ENCODE measurements at places on chromosomes 4 and X.

DNA sequence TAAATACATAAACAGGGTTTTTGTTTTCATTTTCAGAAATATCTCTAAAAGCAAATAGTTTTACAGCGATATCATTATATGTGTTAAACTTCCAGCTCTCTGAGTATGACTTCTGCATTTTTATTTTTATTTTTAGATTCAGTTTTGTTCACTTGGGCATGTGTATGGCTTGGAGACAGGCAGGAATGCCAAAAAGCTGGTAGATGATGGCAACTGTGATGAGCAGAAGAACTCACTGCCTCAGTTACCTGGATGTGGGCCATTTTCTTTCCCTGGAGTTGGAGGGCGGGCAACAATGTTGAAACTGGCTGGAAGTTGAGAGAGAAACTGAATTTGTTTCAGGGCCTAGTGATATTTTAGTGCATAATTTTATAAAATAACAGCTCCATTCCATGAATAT lies 266.4 kb downstream of the ARHGAP24 start:
- no peak for DNase-seq

- no peak for DNase-seq
These were observed 112.8 kb downstream of the KDR start for GRCh38 chr4:55012363-55013230.

- no peak for DNase-seq
These were observed 37.0 kb upstream of the ATP6AP2 start for GRCh38 chrX:40543661-40544328.

- no peak for DNase-seq
These were observed 78.3 kb downstream of the CLDN22 start for GRCh38 chr4:183241721-183242151.

DNA sequence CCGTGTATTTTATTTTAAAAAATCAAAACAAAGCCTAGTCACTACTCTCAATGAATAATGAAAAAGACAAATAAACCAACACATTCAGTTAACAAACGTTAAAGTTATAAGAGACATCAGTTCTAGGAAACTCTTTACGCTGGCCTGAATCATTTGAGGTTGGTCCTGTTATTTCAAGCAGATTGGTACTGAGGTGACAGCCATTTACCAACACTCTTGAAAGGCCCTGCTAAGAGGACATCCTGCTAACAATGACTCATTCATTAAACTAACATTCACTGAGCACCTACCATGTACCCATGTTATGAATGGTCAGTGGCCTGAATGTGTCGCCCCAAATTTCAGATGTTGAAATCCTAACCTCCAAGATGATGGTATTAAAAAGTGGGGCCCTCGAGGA lies 57.1 kb upstream of the ADGRG2 start:
- DNase-seq: no peak

DNA sequence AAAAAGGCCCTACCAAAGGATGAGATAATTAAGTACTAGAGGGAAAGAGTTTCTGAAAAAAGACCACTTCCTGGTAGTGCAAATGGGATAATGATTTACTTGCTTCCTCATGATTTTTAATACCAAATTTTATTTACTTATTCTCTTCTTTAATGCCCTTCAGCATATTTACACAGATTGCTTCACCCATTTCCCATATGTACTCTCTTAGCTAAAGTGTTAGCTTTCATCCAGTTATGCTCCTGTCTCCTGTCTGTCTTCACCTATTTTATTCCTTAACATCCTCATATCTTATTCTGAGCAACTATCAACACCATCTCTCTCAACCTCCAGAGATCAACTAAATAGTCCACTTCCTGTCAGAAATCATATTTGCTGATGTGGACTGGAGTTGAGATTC lies 183.2 kb upstream of the HS3ST1 start:
- DNase-seq: no peak

DNA sequence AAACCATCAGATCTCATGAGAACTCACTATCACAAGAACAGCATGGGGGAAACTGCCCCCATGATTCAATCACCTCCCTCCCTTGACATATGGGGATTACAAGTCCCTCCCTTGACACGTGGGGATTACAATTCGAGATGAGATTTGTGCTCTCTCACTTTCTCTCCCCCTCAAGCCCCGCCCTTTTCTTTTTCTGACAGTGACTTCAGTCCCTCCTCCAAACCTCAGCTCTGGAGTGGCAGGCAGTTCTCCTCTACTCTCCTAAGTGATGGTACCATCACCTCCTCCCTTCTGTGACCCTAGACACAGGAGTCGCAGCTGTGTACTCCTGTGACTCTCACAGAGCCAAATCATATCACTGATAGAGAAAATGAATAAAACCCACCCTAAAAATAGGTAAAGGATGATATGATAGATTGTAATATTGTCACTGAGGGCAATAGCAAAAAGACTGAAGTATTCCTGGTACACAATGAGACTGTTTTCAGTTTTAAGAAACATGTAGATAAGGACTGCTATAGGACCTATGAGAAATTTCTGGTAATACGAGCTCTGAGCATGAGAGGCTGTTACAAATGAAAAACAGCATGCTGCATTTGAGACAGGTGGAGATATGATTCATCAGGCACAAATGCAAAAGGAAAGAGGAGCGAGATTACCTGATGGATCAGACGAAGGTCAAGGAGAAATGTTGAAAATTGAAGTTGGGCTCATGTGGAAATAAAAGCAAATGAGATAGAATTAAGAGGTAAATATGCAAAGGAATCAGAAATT lies 101.2 kb upstream of the CBLL2 start:
- DNase-seq: no peak

- no peak for DNase-seq
These were observed 12.8 kb upstream of the IQSEC2 start for GRCh38 chrX:53294024-53294648.

DNA sequence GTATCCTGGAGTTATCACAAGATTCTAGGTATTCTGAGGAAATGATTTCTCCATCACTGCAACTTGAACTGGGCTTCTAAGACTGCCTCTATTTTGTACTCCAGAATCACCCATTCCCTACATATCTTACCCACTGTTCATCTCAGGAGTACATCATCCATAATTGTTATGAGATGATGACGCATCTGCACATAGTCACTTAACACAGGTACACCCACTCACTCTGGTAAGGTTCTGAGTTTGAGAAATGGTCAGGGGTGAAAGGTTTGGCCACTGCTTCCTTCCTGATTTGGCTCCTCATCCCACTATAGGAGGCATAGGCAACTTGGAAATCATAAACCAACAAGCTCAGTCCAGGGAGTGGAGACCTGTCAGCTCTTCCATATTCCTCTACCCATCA lies 143.9 kb downstream of the GLRA2 start:
- DNase-seq: no peak

- no peak for DNase-seq
These were observed 134.5 kb upstream of the TAPT1 start for GRCh38 chr4:16360694-16361262.

- no peak for DNase-seq
These were observed 136.1 kb upstream of the SLC4A4 start for GRCh38 chr4:71202705-71203104.

DNA sequence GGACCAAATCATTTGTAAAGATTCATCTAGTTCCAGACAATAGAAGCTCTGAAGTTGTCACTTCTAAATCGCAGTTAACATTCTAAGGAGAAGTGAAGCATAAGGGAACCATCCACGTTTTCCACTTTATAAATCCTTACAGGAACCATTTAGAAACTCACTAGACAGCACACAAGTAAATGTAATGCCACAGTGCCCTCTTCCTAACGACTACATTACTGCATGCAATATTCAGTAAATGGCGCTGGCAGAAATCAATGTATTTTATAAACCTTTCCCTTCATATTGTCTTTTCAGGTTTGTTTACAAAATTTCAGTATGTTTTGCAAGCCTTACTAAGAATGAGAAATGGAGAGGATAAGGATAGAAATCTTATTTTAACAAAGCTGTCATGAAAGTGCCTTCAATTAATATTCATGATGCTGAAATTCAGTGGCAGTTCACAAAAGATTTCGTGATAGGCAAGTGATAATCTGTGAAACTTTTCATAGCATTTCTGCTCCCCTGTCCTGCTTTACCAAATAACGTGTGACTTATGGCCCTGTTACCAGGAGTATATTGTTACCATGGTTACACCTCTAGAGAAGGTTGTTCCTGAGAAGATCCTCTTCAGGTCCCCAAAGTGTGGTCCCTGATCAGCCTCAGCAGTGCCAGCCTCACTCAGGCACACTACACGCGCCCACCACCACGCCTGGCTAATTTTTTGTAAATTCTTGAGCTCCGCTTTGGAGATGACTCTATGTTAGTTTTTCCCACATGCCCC lies 54.2 kb downstream of the TMA16 start:
- peak; percentile 15 for DNase-seq

Measured in HL-60 (cell line).